GM10248 (cell line): ENCODE measurements at places on chromosomes 5 and 9.

- no peak for DNase-seq
These were observed 484.0 kb downstream of the PRDM9 start for GRCh38 chr5:23991406-23991805.

GRCh38 chr5:75148051-75148450 is 88.6 kb downstream of the ANKRD31 start:
- no peak for DNase-seq

DNA sequence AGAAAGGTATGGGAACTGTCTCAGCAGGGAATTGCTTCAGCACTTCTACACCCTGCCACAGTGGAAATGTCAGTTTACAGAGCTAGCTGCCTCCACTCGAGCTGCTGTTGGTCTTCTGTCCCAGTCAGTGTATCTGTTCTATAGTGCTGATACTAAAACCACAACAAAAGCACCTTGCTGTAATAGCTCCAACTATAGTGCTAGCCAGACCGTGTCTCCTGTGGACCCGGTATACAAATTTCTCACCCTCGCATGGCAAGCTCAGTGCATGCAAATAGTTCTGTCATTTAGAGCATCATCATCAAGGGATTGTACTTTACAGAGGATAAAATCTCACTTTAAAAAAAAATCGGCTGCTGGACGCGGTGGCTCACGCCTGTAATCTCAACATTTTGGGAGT is 51.5 kb upstream of the IQGAP2 start:
- DNase-seq = peak; percentile 75

DNA sequence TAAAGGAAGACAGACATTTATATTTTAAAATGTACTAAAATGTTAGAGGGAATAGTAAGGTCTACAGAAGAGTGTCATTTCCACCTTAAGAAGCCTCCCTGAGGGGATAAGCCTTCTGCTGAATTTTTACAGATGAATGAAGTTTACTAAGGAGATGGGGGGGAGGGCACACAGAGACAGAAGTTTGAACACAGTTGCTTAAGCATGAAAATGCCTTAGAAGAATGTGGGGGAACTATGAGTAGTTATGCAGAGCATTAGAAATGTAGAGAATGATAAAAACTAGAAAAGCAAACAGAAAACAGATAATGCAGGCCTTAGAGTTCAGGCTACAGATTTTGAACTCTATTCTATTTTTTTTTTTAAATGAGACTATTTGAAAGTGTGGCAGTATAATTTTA is 232.2 kb upstream of the VLDLR start:
- DNase-seq = no peak

- DNase-seq = no peak
These were observed 266.8 kb upstream of the NREP start for GRCh38 chr5:112023766-112024165.

- no peak for DNase-seq
These were observed 234.1 kb downstream of the ADGRV1 start for GRCh38 chr5:90792725-90793124.

GRCh38 chr5:142405814-142406395 is 81.1 kb upstream of the SPRY4 start:
- DNase-seq = no peak

GRCh38 chr9:90793729-90794128 is 7.9 kb upstream of the SYK start:
- DNase-seq = no peak

DNA sequence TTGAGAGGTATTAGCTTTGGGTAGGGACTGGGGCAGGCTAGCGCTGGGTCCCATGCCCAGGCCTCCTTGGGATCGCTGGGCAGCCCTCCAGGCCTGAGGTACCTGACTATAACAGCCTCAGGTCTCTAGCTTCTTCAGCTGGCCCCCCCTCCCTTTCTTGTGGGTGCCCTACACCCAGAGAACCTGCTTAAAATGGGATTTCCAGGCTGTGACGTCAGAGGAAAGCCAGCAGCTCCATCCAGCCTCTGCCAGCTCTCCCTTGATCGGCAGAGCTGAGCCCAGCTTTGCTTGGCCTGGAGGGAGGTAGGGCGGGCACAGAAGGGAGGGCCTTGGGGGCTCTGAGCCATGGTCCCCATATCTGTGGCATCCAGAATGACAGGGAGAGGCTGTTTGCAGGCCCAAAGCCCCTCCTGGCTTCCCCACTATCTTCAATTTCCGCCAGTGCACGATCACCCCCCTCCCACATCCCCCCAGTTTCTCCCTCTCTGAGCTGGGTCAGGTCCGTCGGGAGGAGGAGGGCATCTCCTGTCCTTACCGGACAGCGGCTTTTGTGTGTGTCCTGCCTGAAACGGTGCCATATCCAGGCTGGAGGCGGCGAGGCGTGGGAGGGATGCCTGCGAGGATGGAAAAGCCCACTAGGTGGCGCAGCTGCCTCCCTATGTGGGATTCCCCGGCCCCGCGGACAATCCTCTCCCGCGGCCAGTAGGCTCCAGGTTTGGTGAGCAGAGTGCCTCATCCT is 10.8 kb downstream of the REEP2 start:
- DNase-seq = peak; percentile 95

- DNase-seq = no peak
These were observed 550.1 kb upstream of the CDH18 start for GRCh38 chr5:20537911-20538703.

- no peak for DNase-seq
These were observed 32.5 kb downstream of the IDNK start for GRCh38 chr9:83655433-83655832.

GRCh38 chr5:95884511-95884910 is 62.0 kb upstream of the GLRX start:
- no peak for DNase-seq

- no peak for DNase-seq
These were observed 38.8 kb upstream of the CCDC112 start for GRCh38 chr5:115335301-115335700.

- DNase-seq = peak; percentile 56
These were observed 145.7 kb downstream of the EBF1 start for GRCh38 chr5:158953929-158954534.

DNA sequence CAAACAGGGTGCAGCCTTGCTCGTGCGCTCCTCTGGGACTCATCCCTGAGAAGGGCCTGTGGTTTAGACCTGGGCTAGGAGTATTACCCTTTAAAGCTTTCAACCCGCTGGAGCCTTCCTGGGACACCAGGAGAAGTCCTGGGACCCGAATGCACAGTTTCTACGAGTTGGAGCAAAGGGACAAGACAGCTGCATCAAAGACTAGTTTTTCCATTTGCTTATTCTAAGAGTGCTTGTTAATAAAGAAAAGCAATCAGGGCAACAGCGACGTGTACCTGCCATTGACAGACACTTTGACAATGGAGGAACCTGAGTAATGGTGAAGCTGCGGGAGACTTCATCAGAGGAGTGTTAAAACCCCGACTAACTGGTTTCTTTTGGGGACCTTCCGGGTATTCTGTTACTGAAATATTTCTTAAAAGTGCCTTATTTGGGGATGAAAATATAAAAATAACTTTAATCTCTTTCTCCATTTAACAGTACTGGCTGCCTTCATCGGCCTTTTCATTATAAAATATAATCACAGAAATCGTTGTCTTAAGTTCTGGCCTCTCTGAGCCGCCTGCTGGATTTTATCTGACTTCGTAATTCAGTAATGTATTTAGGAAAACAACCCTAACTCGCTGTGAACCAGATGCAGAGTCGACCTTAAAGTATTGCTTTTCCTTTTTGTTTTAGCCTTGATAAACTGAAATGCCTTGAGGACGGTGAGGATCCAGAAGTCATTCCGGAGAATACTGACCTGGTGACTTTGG is 732 bp downstream of the SNAPC3 start:
- peak; percentile 33 for DNase-seq

GRCh38 chr9:13900449-13900848 is 413.5 kb downstream of the NFIB start:
- no peak for DNase-seq

GRCh38 chr5:143014017-143014651 is 244.0 kb downstream of the ARHGAP26 start:
- DNase-seq = no peak

- DNase-seq = no peak
These were observed 92.2 kb downstream of the TNC start for GRCh38 chr9:115025721-115026120.

GRCh38 chr5:112367400-112367799 is 51.7 kb downstream of the EPB41L4A start:
- no peak for DNase-seq

DNA sequence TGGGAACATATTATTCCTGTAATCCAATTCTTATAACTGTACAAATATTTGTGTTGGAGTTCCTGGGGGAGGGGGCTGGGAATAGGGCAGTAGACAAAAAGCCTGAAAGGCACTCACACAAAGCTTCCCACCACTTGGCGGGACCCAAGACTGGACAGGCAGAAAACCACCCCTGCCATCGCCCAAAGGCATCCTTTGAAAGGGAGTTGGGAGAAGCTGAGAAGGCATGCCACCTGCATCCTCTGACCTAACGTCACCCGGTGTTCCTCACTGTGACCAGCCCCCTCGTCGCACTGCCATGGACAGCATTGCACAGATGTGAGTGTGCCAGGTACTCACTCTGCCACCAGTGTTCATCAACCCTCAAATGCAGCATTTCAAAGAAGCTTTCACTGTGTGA is 80.6 kb upstream of the SMIM23 start:
- DNase-seq = no peak

- DNase-seq = no peak
These were observed 781 bp upstream of the COL23A1 start for GRCh38 chr5:178590924-178591423.

DNA sequence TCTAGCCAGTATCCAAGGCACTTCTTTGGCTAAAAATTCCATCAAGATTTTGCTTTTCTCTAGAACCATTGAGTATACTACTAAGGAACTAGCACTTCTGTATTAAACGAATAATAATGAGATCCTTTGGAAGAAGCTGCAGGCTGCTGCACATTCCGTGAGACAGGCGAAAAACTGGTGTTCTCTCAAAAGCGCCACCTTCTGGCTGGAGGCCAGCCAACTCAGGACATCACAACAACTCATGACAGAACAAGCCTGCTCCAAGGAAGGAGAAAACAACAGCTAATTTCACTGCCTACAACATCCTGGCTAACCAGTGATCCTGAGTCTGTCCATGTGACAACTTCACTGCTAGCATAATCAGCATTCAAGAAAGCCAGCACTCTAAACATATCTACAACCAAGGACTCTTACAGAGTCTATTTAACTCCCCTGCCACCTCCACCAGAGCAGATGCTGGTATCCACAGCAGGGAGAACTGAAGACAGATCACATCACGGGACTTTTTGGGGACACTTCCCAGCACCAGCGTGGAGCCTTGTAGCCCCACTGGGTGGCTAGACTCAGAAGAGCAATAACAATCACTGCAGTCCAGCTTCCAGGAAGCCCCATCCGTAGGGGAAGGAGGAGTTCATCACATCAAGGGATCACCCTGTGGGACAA is 150.5 kb downstream of the YTHDC2 start:
- DNase-seq = peak; percentile 15

DNA sequence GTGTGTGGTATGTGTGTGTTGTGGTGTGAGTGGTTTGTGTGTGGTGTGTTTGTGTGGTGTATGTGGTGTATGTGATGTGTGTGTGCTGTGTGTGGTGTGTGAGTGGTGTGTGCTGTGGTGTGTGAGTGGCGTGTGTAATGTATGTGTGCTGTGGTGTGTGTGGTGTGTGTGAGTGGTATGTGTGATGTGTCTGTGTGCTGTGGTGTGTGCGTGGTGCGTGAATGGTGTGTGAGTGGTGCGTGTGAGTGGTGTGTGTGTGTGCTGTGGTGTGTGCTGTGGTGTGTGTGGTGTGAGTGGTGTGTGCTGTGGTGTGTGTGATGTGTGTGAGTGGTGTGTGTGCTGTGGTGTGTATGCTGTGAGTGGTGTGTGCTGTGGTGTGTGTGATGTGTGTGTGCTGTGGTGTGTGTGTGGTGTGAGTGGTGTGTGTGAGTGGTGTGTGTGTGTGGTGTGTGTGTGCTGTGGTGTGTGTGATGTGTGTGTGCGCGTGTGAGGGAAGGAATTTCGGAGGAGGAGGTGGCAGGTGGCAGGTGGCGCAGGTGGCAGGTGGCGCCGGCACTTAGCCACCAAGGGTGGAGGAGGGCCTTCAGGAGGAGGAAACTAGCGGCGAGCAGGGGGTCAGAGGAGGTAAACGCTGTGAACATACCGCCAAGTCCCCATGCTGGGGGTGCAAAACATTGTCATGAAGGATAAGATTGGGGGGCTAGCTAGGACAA is 191.8 kb downstream of the MELK start:
- DNase-seq = no peak

DNA sequence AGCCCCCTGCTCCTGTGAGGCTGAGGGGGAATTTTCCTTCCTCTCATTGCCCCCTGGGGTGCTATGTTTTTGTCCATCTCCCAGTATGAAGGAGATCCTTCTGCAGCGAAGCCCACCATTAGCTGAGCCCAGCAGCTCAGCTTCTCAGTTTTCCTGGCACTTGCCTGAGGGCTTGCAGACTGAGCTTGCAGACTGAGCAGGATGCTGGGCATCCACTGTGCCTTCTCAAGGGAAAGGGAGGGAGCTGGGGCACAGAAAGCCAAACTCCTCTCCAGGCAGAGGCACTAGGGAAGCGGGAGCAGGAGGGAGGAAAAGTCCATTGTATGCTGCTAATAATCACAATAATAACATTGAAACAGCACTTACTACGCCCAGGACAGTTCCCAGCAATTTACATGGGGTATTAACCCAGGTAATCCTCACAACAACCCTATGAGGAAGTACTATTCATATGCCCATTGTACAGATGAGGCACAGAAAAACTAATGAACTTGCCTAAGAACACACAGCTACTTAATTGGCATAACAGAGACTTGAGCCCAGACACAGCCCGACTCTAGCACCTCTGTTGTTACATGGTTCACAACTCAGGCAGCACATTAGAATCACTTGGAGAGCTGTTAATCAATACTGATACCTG is 86.9 kb upstream of the SSBP2 start:
- DNase-seq = no peak

- DNase-seq = no peak
These were observed 18.1 kb upstream of the SSBP2 start for GRCh38 chr5:81768935-81769452.

DNA sequence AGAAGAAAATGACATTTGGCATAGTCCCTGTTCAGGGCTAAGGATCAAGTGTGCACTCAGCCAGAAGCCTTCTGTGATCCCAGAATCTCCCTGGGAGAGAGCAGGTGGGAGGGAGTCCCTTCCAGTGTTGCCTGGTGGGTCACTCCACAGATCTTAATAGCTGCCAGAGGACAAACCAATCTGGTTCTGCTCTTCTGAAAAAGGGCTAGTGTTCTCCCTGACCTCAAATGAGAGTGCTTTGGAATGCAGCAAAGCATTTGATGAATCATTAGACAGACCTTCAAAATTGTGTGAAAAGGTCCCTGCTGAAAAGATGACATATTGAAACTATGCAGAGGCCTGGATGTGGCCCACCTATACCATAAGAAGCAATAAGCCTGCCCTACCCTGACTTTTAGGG is 339.7 kb downstream of the TMEM232 start:
- DNase-seq = no peak

GRCh38 chr9:21450733-21451394 is 10.6 kb downstream of the IFNA1 start:
- no peak for DNase-seq

GRCh38 chr5:78260771-78261170 is 33.7 kb downstream of the AP3B1 start:
- no peak for DNase-seq

DNA sequence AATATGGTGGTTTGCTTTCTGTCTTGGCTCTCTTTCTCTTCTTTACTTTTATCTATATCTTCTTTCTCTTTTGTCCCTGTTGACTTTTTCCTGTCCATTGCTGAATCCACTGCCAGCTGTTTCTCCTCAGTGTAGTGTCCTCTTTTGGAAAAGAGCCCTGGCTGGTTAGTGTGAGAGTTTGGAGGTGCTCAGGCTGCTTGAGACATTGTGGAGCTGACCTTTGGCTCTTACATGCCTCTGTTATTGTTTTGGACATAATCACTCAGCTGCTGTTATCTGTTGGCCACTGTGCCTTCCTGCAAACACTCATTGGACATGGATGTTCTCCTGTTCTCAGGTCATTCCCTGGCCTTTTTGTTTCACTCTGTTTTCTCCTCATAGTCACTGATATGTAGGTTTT is 295.4 kb upstream of the RIOK2 start:
- DNase-seq = no peak
